Nucleus accumbens (tissue), 56 donors: ENCODE measurements at places on chromosomes 5 and 9.

DNA sequence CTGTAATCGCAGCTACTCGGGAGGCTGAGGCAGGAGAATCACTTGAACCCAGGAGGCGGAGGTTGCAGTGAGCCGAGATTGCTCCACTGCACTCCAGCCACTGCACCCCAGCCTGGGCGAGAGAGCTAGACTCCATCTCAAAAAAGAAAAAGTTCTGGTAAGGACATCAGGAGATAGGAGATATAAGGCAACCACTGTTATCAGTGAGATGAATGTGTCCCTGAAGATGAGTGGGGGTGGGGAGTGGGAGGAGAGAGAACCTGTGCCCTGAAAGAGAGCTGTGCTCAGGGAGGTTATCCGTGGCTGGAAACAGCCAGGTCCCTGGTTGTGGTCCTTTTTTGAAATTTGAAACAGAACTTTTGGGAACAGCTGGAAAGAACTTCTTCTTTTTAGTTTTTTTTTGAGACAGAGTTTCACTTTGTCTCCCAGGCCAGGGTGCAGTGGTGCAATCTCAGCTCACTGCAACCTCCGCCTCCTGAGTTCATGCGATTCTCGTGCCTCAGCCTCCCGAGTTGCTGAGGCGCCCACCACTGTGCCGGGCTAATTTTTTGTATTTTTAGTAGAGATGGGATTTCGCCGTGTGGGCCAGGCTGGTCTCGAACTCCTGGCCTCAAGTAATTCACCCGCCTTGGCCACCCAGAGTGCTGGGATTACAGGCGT lies 2.6 kb downstream of the PTPA start:
- DNase-seq, result no peak

DNA sequence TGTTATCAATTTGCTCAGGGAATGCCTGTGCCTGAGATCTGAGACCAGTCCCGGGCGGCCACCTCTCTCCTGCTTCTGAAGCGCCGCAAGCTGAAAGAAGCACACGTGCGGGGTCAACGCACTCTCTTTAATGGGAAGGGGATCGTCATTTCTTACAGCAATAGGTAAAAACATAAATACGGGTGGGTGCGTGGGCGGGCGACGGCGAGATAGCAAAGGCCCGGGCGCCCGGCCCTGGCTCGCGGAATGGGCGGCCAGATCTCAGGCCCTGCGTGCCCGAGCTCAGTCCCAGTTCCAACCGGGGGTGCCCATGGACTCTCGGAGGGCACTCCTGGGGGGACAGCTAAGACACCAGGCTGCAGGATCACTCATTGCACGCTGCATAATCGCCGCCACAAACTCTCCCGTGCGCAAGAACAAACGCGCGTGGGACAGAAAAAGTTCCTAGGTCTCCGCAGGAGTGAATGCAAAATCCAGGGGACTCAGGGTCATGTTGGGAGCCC lies 3.0 kb downstream of the NKX2-5 start:
- no peak for DNase-seq

DNA sequence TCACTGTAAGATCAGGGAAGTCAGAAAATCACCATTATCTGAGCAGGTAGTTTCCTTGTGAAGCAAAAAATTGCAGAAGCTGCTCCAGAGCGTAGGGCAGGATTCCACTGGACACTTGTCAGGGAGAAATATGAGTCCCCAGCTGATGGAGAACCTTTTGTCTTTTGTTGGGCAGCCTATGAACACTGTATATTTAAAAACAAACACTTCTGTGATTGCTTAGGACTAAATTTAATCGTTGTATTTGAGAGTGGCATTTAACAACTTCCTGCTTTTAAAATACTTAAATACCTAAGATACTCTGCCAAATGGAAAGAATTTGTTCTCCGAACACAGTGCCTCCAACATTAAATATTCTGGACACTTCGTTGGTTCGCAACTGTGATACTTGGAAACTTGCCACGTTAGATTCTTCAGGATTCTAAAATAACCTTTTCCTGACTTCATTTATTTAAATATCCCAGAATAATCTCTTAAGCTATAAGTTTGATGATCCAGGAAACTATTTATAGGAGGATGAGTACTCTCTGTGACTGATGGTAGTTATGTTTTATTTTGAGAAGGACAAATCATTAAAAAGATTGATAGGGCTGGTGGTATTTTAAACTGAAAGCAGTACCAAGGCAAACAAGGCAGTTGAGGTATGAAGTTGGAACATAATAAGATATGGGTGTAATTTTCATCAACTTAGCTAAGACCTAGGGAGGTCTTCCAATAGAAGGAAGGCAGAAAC lies 2.7 kb upstream of the HSPA4 start:
- no peak for DNase-seq

DNA sequence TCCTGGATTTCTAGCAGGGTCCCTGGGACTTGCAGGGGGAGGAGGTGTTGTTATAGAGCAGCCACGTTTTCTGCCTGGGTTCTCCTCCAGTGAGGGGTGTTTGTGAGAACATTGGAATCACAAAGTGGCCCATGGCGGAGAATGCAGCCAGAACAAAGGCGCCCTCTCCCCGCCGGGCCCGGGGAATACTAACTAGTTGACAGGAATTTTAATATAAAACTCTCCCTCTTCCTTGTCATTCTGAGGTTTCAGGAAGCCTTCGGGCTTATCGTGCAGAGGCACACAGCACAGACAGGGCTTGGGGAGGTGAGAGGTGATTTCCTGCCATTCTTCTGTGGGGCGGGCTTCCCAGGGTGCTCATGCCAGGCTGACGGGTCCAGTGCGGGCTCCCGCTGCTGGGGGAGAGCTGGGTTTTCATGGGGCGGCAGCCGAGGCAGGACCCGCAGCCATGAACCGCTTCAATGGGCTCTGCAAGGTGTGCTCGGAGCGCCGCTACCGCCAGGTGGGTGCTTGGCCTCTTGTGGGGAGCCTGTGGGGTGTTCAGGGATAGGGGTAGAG lies 37.7 kb downstream of the RGS3 start:
- no peak for DNase-seq

GRCh38 chr5:123997462-123998215 lies 485.7 kb downstream of the CSNK1G3 start:
- no peak for DNase-seq

GRCh38 chr5:160649304-160649703 lies 202.7 kb downstream of the ATP10B start:
- no peak for DNase-seq

GRCh38 chr5:119302916-119303897 lies 52.6 kb upstream of the TNFAIP8 start:
- DNase-seq, result no peak

DNA sequence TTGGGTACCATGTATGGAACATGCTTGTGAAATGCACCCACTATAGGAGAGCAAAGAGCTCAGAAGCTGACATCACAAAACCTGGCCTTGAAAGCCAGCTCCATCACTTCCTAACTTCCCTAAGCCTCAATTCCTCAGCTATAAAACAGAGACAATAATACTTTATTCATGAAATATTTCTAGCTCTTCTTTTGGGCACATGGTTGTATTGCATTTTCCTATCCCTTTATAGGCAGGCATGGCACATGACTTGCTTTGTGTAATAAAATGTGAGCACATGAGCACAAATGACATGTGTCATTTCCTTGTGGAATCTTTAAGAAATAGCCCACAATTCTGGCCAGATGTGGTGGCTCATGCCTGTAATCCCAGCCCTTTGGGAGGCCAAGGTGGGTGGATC lies 18.5 kb downstream of the ZNF366 start:
- no peak for DNase-seq

DNA sequence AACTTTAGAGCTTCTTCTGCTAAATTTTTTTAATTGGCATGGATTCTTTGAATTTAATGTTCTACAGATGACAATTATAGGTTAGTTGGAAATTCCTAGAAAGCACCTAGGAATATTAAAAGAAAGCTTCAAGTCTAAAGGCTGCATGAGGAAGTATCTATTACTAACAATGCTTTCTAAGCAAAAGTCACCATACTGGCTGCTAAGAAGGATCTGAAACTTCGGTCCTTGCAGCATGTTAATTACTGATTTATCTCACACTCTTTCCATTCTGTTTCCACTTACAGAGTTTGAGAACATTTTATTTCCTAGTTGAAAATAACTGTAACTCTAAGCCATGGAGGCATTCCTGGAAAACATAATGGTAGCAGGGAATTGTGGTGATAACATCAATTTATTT lies 8.4 kb downstream of the SEMA6A start:
- no peak for DNase-seq

GRCh38 chr9:135040892-135041291 lies 46.6 kb upstream of the OLFM1 start:
- DNase-seq, result no peak

DNA sequence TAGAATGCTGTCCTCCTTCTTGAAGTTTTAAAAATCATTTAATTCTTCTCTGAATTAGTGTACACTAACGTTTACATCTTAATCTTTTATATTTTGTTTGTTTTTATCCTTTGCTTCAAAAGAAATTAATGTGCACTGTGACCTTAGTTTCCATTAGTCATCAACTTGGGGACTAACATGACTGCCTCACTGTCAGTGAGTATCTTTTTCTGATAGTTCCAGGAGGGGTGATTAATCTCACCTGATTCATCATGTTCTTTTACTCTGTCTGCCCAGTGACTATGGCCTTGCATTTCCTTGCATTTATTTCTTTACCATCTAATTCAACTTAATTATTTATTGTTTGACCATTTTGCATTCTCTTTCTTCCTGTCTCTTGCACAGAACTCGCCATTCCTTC lies 33.4 kb upstream of the NR3C1 start:
- no peak for DNase-seq

DNA sequence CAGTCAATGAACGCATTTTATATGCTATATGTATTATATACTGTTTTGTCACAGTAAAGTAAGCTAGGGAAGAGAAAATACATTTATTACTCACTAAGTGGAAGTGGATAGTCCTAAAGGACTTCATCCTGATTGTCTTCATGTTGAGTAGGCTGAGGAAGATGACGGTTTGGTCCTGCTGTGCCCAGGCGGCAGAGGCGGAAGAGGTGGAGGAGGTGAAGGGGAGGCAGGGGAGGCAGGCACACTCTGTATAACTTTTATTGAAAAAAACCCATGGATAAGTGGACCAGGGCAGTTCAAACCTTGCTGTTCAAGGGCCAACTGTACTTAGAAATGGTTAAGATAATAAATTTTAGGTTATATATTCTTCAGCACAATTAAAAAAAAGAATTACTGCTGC lies 28.5 kb downstream of the TJP2 start:
- no peak for DNase-seq

GRCh38 chr9:135210676-135211523 lies 123.4 kb downstream of the OLFM1 start:
- no peak for DNase-seq

- DNase-seq, result no peak
These were observed 116.9 kb downstream of the FGF1 start for GRCh38 chr5:142568996-142569335.

GRCh38 chr5:172336264-172336663 lies 52.7 kb upstream of the UBTD2 start:
- no peak for DNase-seq

GRCh38 chr5:72607381-72607780 lies 100.2 kb upstream of the ZNF366 start:
- DNase-seq, result no peak

- no peak for DNase-seq
These were observed 55.6 kb upstream of the SPTLC1 start for GRCh38 chr9:92170848-92171247.

- no peak for DNase-seq
These were observed 482.0 kb downstream of the PSAT1 start for GRCh38 chr9:78778861-78779374.

GRCh38 chr5:138843316-138844124 lies 31.6 kb downstream of the LRRTM2 start:
- no peak for DNase-seq

- no peak for DNase-seq
These were observed 102.2 kb downstream of the CETN3 start for GRCh38 chr5:90307322-90307721.

GRCh38 chr9:108761655-108762347 lies 94.0 kb downstream of the ACTL7B start:
- DNase-seq, result peak; percentile 56

DNA sequence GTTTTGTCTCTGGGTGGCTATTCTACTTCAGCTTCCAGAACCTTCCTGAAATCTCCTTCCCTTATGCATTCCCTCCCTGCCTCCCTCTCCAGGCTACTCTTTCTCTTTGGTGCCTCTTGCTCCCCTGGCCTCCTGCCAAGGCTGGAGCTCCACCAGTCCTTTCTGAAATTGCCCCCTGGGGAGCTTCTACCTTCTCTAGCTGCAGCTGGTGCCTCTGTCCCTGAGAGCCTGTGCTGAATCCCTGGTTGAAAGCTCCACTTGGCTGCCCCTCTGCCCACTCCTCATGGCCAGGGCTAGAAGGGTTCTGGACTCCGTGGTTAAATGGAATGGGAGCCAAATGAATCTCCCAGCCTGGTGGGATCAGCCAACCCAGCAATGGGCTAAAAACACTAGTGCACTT lies 80.1 kb downstream of the COL15A1 start:
- no peak for DNase-seq

DNA sequence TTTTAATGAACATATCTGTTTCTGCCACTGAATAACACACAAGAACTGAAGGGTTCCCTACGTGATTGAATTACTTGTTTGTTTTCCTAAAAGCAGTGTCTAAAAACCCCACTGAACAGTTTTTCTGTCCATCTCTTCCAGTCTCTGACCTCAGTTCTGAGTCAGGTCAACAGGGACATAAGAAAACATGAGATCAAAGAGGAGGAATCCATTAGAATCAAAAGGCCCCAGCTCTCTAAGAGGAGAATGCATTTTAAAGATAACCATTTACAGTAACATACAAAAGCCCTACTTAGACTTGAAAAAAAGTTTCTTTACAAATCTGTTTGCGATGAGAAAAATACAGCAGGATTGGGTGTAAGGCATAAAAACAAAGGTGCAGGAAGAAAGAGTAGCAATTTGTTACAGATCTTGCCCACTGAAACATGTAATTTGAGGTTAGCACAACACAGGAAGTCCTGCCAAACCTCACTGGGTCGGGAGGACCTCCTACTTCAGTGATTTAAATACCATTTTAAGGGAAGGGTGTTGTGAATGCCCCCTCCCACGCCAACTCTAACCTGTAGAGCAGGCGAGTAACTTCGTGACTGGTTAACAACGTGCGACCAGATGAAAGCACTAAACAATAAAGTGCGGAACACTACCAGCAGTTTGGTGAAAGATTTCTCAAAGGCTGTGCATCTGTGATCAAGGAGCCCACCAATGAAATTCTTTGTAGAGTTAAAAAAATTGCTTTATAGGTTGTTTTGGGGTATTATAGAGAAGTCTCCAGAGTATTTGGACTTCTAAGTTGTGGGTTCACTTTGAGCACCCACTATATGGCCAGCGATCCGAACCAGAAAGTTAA lies 1.3 kb downstream of the QSOX2 start:
- DNase-seq, result no peak

- DNase-seq, result no peak
These were observed 25.1 kb downstream of the ZNF474 start for GRCh38 chr5:122154491-122154890.

- no peak for DNase-seq
These were observed 474.4 kb downstream of the TLE1 start for GRCh38 chr9:81214975-81215374.

- no peak for DNase-seq
These were observed 3.9 kb upstream of the SPATA9 start for GRCh38 chr5:95686651-95687050.
